ENCODE measurements at places on chromosomes 3 and 15. TPM values are rescaled to one million over a fixed set of nuclear protein-coding genes. Genes with fewer than 3 reads are reported as not detected.

CMC1 gene
- total RNA-seq = 31.9 TPM

BCHE gene
- not detected for total RNA-seq

GOLGA8N gene
- total RNA-seq = 9.1 TPM

FMN1 gene
- total RNA-seq = 1.2 TPM

DNA sequence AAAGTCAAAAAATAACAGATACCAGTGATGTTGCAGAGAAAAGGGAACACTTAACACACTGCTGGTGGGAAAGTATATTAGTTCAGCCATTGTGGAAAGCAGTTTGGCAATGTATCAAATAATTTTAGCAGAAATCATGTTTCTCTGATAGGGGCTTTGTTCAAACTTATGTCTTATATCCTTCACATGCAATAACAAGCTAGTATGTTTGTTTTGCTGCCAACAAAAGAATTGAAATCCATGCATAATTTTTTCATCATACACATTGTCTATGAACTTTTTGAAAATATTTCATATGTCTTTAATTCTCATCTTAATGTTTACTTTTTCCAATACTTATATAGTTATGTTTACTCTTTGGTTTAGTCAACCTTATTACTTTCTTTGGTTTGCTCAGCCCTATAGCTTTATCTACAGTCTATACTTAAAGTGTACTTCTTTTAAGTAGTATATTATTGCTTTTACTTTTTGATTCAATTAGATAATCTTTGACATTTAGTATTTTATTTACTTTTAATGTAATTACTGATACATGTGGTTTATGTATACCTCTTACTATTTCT lies 639.6 kb upstream of the CBLB start:
- no peaks in the 10 kb centered on the region for H3K27me3 ChIP-seq
- peaks cover 6% of the 10 kb centered on the region for H3K4me1 ChIP-seq
- H3K4me3 ChIP-seq = no peak overlapping the region
- H3K27ac ChIP-seq = peak overlapping the region; percentile 12

- no peaks in the 10 kb centered on the region for H3K27me3 ChIP-seq
- no peaks in the 10 kb centered on the region for H3K36me3 ChIP-seq
- DNase-seq = no peak
- H3K4me3 ChIP-seq = no peak overlapping the region
- peaks cover 5% of the 10 kb centered on the region for H3K4me1 ChIP-seq
- H3K27ac ChIP-seq = no peak overlapping the region
Measured at GRCh38 chr15:41634072-41634626, 26.1 kb upstream of the MGA start.

GRCh38 chr15:43922021-43922420 lies 95.2 kb downstream of the WDR76 start:
- no peak for DNase-seq
- H3K27ac ChIP-seq = no peak overlapping the region
- H3K4me3 ChIP-seq = no peak overlapping the region
- no peaks in the 10 kb centered on the region for H3K27me3 ChIP-seq
- no peaks in the 10 kb centered on the region for H3K36me3 ChIP-seq

- no peak for DNase-seq
- no peaks in the 10 kb centered on the region for H3K36me3 ChIP-seq
- no peak overlapping the region for H3K4me3 ChIP-seq
- H3K27ac ChIP-seq = no peak overlapping the region
Measured at GRCh38 chr15:95911570-95912279, 418.8 kb upstream of the NR2F2 start.

DNA sequence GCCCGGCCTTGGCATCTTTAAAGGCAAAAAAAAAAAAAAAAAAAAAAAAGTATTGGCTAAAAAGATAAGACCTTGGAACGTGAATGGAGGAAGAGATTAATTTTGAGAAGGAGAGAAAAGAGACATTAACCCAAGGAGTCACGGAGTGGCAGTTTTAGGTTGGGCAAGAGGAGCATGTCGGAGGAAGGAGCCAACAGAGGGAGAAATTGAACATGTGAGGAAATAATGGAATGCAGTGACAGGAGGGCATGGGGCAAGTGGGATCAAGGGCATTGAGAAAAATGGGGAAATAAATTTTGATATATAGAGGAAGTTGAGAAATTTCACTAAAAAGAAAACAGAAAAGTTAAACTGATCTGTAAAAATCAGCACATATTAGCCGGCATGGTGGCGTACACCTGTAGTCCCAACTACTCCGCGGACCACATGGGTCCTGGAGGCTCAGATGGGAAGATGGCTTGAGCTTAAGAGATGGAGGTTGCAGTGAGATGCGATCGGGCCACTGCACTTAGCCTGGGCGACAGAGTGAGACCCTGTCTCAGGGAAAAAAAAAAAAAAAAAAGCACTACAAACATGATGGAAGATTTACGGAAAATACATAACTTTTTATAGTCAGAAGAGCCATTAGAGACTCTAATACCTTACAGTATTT lies 1.2 kb downstream of the HAUS2 start:
- H3K4me3 ChIP-seq = peak overlapping the region; percentile 88
- H3K36me3 ChIP-seq = peaks cover 23% of the 10 kb centered on the region
- DNase-seq = peak; percentile 3

- H3K36me3 ChIP-seq = no peaks in the 10 kb centered on the region
- DNase-seq = peak; percentile 79
- H3K4me3 ChIP-seq = no peak overlapping the region
- peak overlapping the region; percentile 61 for H3K27ac ChIP-seq
Measured at GRCh38 chr3:121995161-121996137, 26.6 kb downstream of the ILDR1 start.

- H3K27me3 ChIP-seq = no peaks in the 10 kb centered on the region
- no peak for DNase-seq
- no peak overlapping the region for H3K27ac ChIP-seq
- H3K36me3 ChIP-seq = peaks cover 10% of the 10 kb centered on the region
Measured at GRCh38 chr3:24483873-24484272, 10.8 kb downstream of the THRB start.

DNA sequence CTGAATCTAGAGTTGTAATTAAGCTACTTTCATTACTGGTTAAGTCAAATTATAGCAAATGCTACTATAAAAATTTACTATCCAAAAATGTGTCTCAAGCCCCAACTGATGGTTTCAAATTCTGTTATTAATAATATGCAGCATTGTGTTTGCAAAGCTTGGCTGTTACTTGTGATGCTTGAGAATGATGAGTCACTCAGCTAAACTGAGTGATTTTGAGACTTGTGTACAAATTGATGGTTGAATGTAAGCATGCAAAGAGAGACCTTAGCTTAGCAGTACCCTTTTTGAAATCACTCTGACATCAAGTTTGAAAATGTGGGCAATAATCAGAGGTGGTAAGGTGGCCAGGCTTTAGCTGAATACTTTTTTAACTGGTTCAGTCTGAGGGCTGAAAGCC lies 27.6 kb downstream of the OPA1 start:
- no peak overlapping the region for H3K4me3 ChIP-seq
- H3K27me3 ChIP-seq = no peaks in the 10 kb centered on the region
- peaks cover 65% of the 10 kb centered on the region for H3K36me3 ChIP-seq
- DNase-seq = peak; percentile 17
- H3K4me1 ChIP-seq = peaks cover 5% of the 10 kb centered on the region

- peaks cover 14% of the 10 kb centered on the region for H3K36me3 ChIP-seq
- no peak overlapping the region for H3K27ac ChIP-seq
- peaks cover 22% of the 10 kb centered on the region for H3K4me1 ChIP-seq
- H3K27me3 ChIP-seq = no peaks in the 10 kb centered on the region
- DNase-seq = no peak
- no peak overlapping the region for H3K4me3 ChIP-seq
Measured at GRCh38 chr15:82530006-82530405, 10.3 kb downstream of the RPS17 start.

- DNase-seq = no peak
- no peak overlapping the region for H3K4me3 ChIP-seq
- no peaks in the 10 kb centered on the region for H3K36me3 ChIP-seq
- no peaks in the 10 kb centered on the region for H3K27me3 ChIP-seq
- H3K27ac ChIP-seq = no peak overlapping the region
- H3K4me1 ChIP-seq = no peaks in the 10 kb centered on the region
Measured at GRCh38 chr3:127149621-127150310, 43.2 kb upstream of the PRR23E start.

- no peaks in the 10 kb centered on the region for H3K27me3 ChIP-seq
- peaks cover 8% of the 10 kb centered on the region for H3K4me1 ChIP-seq
- H3K27ac ChIP-seq = no peak overlapping the region
- DNase-seq = no peak
- H3K4me3 ChIP-seq = no peak overlapping the region
Measured at GRCh38 chr3:38232701-38233100, 32.9 kb upstream of the SLC22A13 start.

GRCh38 chr3:133837487-133838295 lies 32.1 kb downstream of the SRPRB start:
- DNase-seq = no peak
- no peaks in the 10 kb centered on the region for H3K4me1 ChIP-seq
- no peak overlapping the region for H3K27ac ChIP-seq
- no peaks in the 10 kb centered on the region for H3K27me3 ChIP-seq
- no peaks in the 10 kb centered on the region for H3K36me3 ChIP-seq
- H3K4me3 ChIP-seq = no peak overlapping the region

DNA sequence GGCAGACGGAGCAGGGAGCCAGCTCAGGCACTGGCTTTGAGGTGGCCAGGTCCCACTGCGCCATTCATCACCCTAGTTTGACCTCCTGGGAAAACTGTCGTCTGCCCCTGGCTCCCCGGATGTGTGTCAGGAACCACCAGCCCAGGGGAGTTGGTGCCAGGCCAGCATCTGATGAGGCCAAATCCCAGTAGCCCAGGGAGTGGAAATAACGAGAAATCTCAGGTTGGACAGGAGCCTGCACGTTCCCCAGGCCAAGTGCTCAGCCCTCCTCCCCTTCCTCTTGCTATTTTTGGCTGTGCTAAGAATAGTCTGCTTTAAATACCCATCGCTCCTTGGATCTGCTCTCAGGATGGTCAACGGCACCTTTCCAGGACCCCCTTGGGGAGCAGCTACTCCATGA lies 93.1 kb upstream of the RPL32 start:
- H3K27ac ChIP-seq = no peak overlapping the region
- no peaks in the 10 kb centered on the region for H3K4me1 ChIP-seq
- H3K4me3 ChIP-seq = no peak overlapping the region
- no peaks in the 10 kb centered on the region for H3K36me3 ChIP-seq

DNA sequence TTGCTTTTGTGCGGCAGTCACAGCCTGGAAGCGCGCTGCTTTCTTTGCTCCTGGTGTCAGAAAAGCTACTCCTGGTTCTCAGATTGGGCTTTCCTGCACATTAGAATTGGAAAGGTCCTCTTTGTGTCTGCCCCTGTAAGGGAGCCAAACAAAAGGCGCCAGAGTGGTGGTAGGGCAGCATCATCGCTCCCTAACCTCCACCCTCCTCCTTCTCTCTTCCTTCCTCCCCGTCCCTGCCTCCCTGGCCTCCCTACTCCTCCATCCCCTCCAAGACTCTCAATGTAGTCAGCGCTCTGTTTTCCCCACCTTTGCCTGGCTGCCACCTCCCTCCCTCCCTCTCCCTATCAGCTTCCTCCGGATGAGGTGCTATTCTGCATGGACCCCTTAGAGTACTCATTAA lies 65.3 kb downstream of the SH3GL3 start:
- DNase-seq = no peak
- H3K36me3 ChIP-seq = peaks cover 6% of the 10 kb centered on the region
- peaks cover 28% of the 10 kb centered on the region for H3K27me3 ChIP-seq
- no peak overlapping the region for H3K27ac ChIP-seq
- no peak overlapping the region for H3K4me3 ChIP-seq

DNA sequence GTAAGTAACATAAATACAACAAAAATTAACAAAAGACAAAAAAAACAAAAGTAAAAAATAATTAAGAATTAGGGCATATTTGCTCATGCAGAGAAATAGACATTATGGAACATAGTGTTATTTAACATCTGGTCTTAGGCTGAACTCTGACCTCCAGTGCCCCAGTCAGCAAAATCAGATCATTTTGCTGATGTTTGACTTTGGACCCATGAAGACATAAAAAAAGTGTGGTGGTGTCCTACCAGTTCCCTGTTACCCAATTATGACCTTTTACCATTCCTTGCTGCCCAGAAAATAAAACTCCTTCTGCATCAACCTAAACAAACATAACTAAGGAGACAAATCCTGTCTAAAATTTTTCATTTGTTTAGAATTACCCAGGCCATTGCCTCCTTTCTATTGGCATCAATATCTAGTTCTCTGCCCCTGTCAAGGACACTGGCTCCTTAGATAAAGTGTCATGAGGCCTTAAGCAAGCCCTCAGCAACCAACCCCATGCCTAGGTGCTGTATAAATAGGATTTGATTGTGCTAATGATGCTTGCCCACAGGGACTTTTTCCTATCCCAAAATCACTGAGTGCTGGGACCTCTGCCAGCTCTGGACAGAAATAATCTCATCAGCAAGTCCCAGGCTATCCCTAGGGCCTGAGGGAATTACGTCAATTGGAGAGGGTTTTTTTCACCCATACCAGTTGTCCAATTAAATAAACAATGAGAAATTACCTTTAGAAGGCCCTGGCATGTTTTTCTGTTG lies 334.5 kb upstream of the UMPS start:
- peak; percentile 11 for DNase-seq
- no peaks in the 10 kb centered on the region for H3K4me1 ChIP-seq
- H3K36me3 ChIP-seq = no peaks in the 10 kb centered on the region
- peaks cover 37% of the 10 kb centered on the region for H3K27me3 ChIP-seq
- no peak overlapping the region for H3K4me3 ChIP-seq

DNA sequence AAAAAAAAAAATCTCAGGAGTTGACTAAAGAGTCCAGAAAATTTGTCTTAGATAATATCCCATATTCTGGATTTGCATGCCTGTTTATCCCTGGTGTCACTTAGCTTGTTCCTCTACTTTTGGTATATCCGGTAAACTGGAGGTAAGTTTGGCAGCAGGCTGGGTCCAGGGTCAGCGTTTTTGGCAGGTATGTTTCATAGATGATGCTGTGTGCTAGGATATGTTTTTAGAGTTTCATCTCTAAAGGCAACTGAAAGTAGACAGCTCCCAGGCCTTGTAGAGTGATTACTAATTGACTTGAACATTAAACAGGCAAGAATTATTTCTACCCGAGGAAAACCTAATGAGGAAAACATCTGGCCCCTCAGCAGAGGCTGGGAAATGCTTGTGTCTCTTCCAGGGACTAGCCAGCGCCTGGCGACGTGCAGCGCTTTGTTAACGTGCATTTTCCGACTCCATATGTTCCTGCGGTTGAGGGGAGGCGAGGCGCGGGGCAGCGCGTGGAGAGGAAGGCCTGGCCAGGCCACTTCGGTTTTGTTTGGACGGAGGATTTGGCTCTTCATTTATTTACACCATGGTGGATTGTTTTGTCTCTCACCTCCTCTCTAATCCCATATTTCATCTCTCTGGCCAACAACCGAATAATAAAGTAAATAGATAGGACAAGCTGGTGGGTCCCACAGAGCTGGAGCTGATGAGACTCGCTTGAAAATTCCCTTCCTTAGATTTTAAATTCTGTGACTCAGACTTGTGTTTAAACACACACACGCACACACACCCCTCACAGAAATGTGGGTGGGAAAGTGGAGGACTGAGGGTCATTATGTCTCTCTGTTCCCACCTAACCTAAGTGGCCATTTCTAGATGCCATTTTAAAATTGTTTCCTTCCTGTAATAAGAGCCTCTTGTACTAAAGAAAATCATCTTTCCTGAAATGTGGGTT lies 65.3 kb downstream of the ASB7 start:
- DNase-seq = no peak
- no peaks in the 10 kb centered on the region for H3K27me3 ChIP-seq
- peaks cover 6% of the 10 kb centered on the region for H3K4me1 ChIP-seq
- no peaks in the 10 kb centered on the region for H3K36me3 ChIP-seq

Data from MCF 10A (cell line).